ENCODE measurements at places on chromosomes 2 and 18. TPM values are rescaled to one million over a fixed set of nuclear protein-coding genes. Genes with fewer than 3 reads are reported as not detected.

DNA sequence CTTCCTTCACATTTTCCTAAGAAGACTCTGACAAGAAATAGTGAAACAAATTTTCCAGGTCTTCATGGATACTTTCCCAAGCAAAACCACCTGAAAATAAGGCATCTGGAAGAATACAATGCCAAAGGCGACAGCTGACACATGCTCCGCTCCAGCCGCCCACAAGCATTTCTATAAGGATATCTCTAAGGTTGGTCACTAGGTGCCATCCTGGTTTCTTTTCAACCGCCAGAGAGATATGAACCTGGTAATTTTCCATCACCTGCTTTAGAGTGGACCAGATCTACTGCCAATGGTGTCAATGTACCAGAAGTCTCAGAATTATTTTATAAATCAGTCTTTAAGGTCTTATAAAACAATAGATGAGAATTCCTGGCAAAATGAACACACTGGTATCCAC, 97.2 kb downstream of the GAREM1 start:
- no peak for DNase-seq

- DNase-seq: no peak
Observed at GRCh38 chr18:22624176-22624575, 206.5 kb upstream of the CTAGE1 start.

GRCh38 chr2:102442967-102443828, 20.2 kb downstream of the IL18RAP start:
- DNase-seq: peak; percentile 34

DNA sequence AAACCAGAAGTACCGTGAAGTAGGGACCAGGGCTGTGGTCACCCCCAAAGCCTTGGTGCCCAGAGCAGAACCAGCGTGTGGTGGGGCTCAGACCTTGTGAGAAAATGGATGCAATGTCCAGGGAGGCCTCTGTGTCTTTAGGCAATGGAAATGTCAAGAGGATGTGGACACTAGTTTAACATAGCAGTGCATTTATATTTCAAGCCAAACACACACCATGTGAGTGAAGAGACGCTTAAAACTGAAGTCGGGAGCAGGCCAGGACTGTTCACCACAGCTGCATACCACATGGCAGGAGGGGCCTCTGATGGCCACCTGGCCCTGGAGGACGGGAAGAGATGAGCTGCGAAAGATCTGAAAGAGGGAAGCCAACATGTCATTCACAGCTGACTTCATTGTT, 87.3 kb upstream of the LDLRAD4 start:
- no peak for DNase-seq

DNA sequence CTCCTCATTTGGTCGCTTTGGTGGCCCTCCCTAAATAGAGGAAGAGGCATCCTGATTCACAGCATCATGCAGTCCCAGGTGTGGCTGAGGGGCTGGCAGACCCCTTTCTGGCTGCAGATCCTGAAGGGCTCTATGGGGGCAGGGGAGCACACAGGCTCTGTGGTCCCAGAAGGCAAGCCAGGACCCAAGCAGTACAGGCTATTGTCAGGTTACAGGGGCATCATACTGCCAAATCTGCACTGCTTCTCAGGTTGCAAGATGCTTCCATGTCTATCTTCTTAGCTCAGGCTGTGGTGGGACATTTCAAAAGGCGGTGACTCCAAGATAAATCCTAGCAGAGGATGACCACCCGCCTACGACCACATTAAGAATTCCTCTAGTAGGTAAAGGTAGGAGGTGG, 54.3 kb downstream of the TTC32 start:
- no peak for DNase-seq

GRCh38 chr18:5556310-5556974, 12.6 kb upstream of the EPB41L3 start:
- no peak for DNase-seq

DNA sequence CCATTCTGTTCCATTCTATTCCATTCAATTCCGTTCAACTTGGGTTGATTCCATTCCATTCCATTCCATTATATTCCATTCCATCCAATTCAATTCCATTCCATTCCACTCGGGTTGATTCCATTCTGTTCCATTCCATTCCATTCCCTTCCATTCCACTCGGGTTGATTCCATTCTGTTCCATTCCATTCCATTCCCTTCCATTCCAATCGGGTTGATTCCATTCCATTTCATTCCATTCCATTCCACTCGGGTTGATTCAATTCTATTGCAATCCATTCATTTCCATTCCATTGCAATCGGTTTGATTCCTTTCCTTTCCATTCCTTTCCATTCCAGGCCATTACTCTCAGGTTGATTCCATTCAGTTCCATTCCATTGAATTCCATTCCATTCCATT, 1138.4 kb downstream of the RPIA start:
- DNase-seq: no peak

GRCh38 chr2:4862031-4862430, 830.2 kb upstream of the SOX11 start:
- DNase-seq: no peak

DNA sequence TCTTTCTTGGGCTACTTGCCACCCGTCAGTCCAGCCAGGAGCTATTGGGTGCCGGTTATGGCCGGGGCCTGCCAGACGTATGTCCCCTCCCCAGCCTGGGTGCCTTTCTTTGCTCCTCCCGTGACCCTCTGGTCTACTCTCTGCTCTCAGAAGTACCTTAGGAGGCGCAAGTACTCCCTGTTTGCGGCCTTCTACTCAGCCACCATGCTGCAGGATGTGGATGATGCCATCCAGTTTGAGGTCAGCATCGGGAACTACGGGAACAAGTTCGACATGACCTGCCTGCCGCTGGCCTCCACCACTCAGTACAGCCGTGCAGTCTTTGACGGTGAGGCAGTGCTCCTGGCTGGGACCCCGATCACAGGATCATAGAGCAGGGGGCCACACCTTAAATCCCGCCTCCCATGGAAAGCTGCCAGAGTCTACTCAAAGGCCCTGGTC, 99.5 kb downstream of the DYSF start:
- no peak for DNase-seq

GRCh38 chr18:36532394-36532793, 234.9 kb downstream of the FHOD3 start:
- DNase-seq: no peak

- DNase-seq: peak; percentile 48
Observed at GRCh38 chr2:60707750-60708371, 48.2 kb upstream of the PAPOLG start.

GRCh38 chr18:56992777-56993176, 154.1 kb upstream of the BOD1L2 start:
- DNase-seq: no peak

DNA sequence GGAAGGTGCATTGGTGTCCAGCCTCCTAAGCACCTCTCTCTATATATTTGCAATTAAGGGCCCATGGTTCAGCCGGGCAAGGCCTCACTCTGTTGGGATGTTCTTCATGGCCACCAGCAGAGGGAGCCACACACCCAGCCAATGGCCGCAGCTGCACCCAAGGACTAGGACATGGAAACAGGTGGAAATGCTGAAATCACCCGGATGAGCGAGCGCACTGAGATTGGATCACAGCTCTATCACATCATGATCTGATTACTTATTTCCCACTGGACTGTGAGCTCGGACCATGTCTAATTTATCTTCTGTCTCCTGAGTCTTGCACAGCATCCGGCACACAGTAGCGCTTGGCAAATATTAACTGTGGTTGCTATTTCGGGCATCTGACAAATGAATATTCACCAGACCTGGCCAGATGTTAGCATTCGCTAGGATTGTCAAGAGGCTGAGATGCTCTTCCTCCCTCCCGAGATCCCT, 31.2 kb downstream of the KIF3C start:
- peak; percentile 76 for DNase-seq

DNA sequence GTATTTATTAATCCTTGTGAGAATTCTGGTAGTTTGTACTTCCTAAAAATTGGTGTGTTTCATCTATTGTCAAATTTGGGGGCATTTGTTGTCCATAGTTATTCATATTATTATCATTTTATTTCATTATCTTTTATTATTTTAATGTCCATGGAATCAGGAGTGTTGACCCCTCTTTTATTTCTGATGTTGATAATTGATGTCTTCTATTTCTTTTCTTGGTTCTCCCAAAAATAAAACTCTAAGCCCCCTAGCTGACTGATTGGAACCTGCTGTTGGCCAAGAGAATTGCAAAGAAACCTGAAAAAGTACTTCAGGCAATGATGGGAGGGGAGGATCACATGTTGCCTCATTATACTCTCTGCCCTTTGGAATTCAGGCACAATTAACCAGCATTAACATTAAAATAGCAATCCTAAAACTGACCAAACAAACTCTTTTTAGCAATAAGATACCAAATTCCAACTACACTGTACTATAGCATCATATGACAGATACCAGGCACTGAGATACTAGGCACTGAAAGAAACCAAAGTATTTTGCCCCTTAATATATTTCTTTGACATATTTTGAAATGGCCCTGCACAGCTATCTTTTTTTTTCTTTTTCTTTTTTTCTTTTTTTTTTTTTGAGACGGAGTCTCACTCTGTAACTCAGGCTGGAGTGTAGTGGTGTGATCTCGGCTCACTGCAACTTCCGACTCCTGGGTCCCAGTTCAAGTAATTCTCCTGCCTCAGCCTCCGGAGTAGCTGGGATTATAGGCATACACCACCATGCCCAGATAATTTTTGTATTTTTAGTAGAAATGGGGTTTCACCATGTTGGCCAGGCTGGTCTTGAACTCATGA, 1097.2 kb upstream of the CNTNAP5 start:
- no peak for DNase-seq

- DNase-seq: no peak
Observed at GRCh38 chr2:112141626-112142007, 3.4 kb downstream of the FBLN7 start.

DNA sequence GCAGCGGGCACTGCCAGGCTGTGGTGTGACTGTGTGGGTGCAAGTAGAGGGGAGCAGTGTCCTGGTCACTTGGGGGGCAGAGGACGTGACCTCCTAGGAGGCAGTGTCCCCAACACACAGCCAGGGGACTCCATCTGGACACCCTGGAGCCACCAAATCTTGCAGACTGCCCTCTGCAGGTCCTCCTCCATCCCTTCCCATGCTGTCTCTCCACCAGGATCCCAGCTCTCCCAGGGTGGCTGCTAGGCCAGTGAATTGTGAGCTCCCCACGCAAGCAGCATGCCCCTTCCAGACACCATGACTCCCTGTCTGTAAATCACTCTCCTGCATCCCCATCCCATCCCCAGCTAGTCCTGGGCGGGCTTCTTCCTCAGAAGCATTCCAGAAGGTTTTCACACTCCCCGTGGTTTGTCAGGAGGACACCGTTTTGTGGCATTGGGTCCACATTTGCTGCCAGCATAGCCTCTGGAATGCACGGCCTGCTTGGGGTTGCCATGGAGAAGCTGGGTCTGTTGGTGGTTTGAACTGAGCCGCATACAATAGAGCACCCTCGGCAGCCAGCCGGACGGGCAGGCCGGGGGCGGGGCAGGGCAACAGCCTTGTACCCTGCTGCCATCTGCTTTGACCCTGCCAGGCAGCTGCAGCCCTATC, 210.7 kb downstream of the KLHL29 start:
- DNase-seq: no peak

DNA sequence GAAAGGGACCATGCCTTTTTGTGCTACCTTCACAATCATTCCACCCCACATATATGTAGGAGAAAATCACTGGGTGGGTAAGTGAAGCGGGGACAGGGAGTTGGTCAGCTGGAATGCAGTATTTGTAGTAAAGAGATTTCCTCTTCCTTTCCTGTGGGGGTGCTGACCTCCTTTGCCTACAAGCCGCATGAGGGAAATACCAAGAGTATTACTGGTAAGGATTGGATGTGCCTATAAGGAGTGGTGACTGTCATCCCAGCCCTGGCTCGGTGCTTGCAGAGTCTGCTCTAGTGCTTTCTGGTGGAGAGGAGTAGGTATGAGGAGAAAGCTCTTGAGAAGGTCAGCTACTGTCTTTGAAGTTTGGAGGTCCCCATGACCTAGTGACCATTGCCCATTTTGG, 324.6 kb downstream of the HRH4 start:
- DNase-seq: no peak

SERPINB13 gene
- not detected for total RNA-seq

FEV gene
- 1.6 TPM for total RNA-seq

LOXHD1 gene
- total RNA-seq: not detected

TXNDC2 gene
- 2.0 TPM for total RNA-seq

Data from K562 (cell line).